Right ventricle myocardium superior (tissue), 1 donor: ENCODE measurements at places on chromosomes 5 and 9.
A peak's percentile ranks its signal among the peaks of the same experiment; 100 is the strongest.

DNA sequence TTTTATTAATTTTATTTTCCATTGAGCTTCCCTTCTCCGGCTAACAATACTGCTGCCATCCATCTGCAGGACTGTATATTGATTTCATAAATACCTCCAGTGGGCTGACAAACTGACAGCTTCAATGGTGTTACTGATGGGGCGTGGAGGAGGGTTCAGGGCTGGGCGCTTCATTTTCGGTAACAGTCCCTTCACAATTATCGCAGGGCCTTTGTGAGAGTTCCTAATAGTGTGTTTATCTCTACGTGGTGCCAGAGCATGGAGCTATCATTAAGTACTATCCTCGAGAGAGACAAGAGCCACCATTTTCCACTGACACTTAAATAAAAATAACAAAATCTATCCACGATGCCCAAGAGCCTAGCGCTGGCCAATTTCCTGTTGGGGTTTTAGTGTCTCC lies 307.0 kb upstream of the PANK3 start:
- no peak for DNase-seq

DNA sequence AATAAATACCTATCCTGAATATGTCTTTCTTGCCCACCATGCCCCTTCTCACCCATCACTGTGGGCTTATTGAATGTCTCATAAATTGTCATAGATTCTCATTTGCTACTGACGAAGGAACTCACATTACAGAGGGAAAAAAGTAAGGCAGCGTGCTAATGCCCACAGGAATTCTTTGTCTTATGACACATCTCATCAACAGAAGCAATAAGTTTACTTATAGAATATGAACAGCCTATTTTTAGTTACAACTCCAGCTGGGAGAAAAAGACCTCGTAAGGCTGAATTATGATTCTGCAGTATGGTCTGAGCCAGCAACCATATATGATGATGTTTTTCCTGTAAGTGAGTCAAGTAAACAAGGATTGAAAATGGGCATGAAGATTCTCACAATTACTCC lies 22.4 kb upstream of the ATG10 start:
- no peak for DNase-seq

DNA sequence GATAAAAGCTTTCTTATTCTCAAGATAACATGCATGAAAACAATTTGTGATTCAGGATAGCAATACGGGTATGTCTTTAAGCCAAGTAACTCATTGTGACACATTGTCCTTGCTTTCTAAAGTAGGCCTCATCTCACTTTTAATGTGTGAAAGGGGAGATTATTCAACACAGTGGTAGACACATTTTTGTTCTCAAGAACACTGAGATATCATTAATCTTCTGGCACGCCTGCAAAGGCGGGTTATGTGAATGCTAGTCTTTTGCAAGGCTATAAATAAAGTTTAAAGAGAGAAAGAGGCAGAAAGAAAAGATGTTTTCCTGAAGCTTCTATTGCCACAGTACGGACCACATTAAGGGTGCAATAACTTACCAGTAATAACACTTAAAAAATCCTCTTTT lies 181.8 kb upstream of the MEF2C start:
- DNase-seq = no peak

DNA sequence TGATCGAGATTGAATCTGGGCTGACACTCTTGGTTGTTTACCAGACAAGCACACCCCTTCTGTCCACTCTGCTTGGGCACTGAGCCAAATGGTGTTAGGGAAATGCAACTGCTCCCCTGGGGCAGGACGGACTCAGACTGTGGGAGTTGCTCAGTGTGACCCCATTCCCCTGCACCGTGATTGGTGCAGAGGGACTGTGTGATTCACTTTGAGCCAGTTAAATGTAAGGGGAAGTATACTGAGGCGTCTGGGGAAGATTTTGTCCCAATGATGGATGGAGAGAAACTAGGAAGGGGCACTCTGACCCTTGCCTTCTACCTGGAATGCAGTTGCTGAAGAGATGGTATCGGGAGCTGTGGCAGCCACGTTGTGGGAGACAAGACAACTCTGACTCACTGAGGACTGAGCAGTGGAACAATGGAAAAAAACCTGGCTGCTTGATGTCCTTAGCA lies 196.0 kb upstream of the ANKRD55 start:
- peak; percentile 56 for DNase-seq

DNA sequence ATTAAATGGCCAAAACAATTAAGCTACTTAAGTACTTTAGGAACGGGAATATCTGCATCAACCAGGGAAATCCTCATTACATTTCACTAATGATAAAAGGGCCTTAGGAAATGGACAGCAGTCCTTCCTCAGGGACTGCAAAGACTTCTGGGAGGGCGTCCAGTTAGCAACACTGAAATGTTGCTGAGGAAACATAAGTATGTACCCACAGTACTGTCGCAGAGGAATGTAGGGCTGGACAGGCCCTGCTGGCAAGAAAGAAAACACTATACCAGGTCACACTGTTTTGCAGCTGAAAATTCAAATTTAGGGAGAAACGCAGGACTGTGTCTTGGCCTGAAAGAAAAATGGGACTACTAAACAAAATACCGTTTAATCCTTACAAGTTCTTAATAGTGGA lies 1.3 kb downstream of the C5orf15 start:
- DNase-seq = no peak

DNA sequence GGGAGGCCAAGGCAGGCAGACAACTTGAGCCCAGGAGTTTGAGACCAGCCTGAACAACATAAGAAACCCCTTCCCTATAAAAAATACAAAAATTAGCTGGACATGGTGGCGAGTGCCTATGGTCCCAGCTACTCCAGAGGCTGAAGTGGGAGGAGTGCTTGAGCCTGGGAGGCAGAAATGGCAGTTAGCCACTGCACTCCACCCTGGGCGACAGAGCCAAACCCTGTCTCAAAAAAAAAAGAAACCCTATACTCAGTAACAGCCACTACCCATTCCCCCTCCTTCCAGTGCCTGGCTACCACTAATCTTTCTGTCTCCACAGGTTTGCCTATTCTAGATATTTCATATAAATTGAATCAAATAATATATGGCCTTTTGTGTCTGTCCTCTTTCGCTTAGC lies 14.3 kb upstream of the SIL1 start:
- DNase-seq = no peak

DNA sequence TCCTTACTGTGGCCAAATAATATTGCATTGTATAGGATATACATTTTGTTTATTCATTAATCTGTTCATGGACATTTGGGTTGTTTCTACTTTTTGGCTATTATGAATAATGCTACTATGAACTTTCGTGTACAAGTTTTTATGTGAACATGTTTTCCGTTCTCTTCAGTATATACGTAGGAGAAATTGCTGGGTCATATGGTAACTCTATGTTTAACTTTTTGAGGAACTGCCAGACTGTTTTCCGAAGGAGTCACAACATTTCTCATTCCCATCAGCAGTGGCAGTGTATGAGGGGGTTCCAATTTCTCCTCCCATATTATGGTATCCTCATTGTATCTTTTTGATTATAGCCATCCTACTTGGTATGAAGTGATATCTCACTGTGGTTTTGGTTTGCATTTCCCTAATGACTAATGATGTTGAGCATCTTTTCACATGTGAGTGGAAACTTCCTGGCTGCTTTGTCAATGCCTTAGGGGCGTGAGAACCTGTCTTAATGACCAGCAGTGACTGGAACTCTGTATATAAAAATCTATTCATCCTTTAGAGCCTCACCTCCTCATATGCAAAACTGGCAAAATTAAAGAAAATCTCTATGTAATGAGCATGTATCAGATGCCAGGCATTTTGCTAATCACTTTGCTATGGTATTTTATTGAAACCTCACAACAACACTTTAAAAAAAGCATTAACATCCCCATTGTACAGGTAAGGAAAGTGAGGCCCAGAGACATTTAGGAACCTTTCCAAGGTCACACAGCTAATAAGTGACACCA lies 47.8 kb upstream of the TGFBR1 start:
- DNase-seq = no peak

GRCh38 chr5:135655468-135655815 lies 76.7 kb upstream of the CXCL14 start:
- no peak for DNase-seq

DNA sequence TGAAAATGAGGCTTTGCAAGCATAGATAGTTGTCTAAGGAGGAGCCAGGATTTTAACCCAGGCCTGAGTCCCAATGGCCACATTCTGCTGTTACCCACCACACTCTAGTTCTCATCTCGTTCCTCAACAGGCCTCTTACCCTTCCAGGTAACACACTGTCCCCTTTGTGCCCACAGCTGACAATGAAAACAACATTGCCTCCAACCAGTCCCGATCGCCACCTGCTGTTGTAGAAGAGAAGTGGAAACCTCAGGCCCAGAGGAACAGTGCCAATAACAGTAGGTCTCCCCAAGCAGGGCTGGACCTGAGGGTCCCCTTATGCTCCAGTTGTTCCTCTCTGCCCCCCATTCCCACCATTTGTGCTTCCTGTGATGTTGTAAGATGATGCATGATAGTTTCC lies 30.4 kb downstream of the AMBP start:
- no peak for DNase-seq

DNA sequence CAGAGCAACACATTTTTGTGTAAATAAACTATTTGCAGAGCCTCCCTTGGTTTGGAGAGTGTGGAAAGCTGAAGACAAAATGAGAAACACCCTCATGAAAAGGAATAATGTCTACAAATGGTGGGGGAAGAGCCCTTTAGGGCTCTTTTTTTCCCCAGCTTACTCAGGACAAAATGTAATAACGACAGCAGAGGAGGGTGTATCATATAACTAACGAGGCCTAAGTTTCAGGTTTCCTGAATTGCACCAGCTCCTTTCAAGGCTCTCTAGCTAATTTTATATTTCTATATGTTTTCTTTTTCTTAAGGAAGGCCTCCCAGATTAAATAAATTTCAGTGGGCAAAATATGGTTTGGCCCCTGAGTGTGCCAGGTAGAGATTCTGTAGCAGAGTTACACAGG lies 116.3 kb downstream of the FEM1C start:
- no peak for DNase-seq

- no peak for DNase-seq
Measured at GRCh38 chr5:37696190-37697021, 143.4 kb downstream of the GDNF start.

GRCh38 chr9:104826079-104826775 lies 62.3 kb downstream of the NIPSNAP3B start:
- DNase-seq = no peak

GRCh38 chr5:111929261-111929660 lies 172.3 kb upstream of the NREP start:
- DNase-seq = no peak

DNA sequence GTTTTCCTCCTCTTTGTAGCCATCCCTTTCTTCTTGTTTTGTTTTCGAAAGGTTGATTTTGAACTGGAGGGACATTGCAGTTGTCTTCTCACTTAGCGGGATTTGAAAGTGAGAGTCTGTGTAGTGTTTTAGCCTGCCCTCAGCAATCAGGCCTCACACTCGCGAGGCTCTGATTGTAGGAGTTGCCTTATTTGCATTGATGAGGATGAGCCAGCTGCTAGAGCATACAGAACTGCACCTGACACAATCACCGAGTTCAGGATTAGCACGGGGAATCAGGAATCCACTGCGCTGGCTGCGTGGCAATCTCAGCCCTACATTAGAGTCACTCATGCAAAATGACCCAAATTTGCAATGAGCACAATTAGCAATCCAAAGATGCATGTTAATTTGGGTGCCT lies 122.5 kb upstream of the TMEM161B start:
- no peak for DNase-seq

- DNase-seq = no peak
Measured at GRCh38 chr9:110602281-110602680, 22.7 kb upstream of the SVEP1 start.

DNA sequence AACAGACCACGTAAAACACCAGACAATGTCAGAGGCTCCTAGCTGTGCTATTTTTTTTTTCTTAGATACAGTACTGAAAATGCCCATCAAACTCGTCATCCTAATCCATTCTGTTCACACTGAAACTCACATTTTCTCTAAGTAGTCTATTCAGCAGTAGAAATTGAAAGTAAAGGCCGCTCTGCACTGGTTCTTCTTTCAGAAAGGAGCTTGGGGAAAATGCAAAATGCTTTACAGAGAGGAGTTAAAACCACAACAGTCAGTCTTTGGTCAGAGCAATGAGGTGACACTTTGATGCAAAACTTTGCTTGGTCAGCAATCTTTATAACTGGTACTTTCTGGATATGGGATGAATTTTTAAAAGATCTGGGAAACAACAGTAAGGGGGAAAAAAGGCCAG lies 43.8 kb upstream of the SUSD1 start:
- no peak for DNase-seq

DNA sequence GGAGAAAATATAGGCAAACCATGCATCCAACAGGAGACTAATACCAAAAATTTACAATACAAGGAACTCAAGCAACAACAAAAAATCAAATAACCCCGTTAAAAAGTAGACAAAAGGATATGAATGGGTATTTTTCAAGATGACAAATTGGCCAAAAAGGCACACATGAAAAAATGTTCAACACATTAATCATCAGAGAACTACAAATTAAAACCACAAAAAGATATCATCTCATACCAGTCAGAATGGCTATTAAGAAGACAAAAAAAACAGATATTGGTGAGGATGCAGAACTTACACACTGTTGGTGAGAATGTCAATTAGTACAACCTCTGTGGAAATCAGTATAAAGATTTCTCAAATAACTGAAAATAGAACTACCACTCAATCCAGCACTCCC lies 35.0 kb downstream of the TEX10 start:
- no peak for DNase-seq

- DNase-seq = no peak
Measured at GRCh38 chr5:73987915-73988314, 361.9 kb downstream of the ARHGEF28 start.

DNA sequence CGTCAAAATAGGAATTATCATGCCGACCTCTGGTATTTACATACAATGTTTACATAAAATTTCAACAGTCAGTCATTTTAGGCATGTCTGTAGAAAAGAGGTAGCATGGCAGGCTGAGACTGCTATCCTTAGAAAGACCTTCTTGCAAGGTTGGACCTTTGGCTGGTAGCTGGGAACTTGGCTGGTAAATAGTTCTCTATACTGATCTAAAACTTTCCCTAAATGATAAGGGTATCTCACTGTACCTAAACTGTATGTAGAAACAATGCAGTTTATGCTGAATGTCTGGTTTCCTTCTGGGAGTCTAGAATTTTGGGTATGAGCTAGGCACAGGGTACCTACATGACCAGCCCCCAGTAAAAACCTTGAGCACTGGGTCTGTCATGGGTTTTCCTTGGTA lies 18.0 kb downstream of the FEM1C start:
- DNase-seq = no peak

DNA sequence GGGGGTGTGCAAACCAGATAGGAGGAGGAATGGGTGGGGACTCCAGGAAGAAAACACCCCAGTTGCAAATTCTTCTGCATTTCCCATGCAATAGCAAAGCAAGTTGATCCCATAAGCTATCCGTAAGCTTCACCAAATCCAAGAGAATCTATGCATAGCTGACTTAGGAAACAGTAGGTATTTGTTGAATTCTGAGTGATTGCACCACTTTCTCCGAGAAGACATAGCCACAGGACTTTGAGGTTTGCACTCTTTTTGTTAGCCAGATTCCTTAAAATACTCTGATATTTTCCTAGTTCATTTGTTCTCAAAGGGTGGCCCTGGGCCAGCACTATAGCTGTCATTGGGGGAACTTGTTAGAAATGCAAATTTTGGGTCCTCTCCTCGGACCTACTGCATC lies 271.9 kb downstream of the SLIT3 start:
- DNase-seq = no peak
